ENCODE measurements at places on chromosomes 6 and 20.
A peak's percentile ranks its signal among the peaks of the same experiment; 100 is the strongest.

DNA sequence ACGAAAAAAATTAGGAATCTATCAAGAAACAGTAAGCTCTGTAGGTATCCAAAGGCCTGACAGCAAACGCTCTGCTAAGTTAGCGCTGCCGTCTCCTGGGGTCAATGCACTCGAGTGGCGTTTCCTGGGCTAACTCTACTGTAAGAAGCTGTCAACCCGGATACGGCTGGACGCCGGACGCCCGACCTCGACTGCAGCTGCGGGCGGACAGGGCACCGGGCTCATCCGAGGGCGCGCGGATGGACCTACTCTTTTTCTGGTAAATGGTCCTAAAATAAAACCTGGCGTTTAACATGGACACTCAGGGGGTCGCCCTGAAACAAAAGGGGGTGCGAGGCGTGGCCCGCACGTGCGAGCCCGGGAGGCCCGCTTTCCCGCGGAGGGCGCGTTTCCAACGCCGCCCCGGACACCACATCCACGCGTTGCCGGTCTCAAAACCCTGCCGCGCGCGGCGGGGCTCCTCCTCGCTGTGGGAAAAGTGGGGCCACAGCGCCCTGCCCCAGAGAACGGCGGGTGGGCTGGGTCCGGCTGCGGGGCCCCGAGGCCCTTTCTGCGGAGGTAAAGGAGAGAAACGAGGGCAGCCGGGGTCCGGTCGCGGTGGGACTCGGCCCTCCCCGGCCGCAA, 537 bp downstream of the TCP1 start:
- no peak for DNase-seq

- DNase-seq = peak; percentile 49
Measured at GRCh38 chr6:33018904-33019303, 9.5 kb upstream of the HLA-DOA start.

DNA sequence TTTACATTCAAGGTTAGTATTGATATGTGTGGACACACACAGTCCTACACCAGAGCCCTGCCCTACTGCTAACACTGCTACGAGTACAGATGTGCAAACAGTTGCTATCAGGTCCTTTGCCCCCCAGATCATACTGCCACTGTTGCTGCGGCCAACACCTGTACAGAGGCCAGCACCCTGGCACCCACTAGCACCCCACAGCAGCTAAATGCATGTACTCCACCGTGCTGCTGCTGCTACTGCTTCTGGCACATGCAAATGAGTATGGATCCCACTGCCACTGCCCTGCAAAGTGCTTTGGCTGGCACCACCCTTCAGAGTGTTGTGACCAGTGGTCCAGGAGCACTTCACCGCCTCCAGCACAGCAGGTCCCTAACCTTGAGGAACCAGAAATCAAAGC, 621.9 kb downstream of the GRIK2 start:
- no peak for DNase-seq

- no peak for DNase-seq
Measured at GRCh38 chr6:93828553-93828952, 409.2 kb upstream of the EPHA7 start.

DNA sequence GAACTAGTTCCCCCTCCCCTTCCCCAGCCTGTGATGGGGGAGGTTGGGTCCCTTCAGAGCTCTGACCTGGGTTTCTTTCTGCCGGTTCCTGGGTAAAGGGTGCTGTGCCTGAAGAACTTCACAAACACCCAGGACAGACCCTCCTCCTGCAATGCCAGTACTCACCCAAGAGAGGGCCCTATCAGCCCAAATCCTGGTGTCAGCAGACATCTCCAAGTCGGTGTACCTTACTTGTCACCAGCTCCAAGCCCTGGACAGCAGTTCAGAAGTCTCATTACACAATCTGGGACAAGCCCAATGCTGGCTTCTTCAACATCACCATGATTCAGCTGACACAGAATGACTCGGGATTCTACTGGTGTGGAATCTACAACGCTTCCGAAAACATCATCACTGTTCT, 467 bp downstream of the TREML4 start:
- DNase-seq = no peak
